ENCODE measurements at places on chromosomes 1 and 21. TPM values are rescaled to one million over a fixed set of nuclear protein-coding genes. Genes with fewer than 3 reads are reported as not detected.

DNA sequence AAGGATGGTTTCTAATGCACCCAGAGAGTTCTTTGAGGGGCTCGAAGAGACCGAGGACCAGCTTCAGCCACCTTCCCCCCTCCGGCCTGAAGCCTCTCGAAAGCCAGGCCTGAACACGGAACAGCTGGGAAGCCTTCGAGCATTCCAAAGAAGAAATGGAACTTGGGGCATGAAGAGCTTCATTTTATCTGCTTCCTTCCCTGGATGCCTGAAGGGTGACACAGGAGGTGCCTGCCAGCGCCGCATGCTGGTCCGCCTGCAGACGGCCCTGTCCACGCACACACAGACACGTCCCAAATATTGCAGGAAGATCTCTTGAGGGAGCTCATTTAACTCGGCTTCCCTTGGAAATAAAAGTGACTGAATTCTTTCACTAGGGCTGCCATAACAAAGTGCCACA lies 73.7 kb downstream of the TOMM20 start:
- no peak for DNase-seq

GRCh38 chr1:93331412-93331811 lies 14.3 kb upstream of the DR1 start:
- no peak for DNase-seq

DNA sequence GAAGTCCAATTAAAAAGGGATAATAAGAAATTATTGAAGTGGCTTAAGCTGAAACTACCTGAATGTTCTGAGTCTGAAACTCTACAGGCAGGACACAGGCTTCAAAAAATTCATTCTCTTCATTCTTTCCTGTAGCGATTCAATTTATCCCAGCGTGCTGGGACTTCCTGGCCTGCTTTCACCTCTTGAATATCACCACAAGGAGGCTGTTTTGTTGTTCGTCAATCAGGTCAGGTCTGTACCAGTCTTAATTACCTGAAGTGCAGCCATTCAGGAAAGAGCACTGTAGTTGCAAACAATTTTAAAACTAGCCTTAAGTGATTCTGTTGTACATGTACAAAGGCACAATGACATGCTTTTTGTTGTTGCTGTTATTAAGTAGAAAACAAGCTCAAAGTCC lies 38.4 kb downstream of the FYB2 start:
- DNase-seq = no peak

- no peak for DNase-seq
Observed at GRCh38 chr1:51336004-51336403, 5.6 kb upstream of the TTC39A start.

DNA sequence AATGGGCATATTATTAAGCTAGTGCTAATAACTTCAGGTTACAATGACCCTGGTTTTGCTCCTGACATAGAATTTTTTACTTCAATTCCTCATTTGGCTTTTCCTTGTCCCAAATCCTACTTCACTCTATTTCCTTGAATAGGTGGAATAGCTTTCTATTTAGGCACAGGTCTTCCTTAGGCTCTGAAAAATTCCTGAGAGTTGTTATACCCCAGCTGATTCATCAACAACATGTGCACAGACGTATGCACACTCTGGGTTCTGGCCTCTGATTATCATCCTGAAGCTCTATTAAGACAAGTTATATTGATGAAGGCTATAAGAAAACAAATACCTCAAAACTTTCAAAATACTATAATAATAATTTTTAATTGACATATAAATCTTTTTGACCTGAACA lies 172.4 kb downstream of the NTMT2 start:
- no peak for DNase-seq

Gene FCER1G
- 0.85 TPM for total RNA-seq

- no peak for DNase-seq
Observed at GRCh38 chr1:2233468-2233867, 5.3 kb downstream of the SKI start.

Data from WTC11 (cell line).